ENCODE measurements at places on chromosomes 6 and 20.
A peak's percentile ranks its signal among the peaks of the same experiment; 100 is the strongest.

DNA sequence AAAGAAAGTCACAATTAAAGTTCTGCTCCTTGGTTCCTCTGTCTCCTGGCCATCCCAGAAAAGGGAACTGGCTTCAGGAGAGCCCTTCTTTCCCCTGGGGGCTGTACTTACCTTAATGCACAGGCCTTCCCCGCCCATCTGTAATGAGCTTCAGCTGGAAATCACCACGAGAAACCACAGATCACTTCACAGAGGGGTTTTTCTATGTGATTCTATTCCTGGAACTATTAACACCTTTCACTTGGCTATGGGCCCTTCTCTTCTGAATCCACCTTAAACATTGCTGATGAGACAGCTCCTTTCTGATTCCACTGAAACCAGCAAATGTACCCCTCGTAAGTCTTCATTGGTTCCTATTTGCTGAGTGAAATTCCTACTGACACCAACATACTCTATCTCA lies 80.7 kb downstream of the FOXF2 start:
- DNase-seq, result no peak

DNA sequence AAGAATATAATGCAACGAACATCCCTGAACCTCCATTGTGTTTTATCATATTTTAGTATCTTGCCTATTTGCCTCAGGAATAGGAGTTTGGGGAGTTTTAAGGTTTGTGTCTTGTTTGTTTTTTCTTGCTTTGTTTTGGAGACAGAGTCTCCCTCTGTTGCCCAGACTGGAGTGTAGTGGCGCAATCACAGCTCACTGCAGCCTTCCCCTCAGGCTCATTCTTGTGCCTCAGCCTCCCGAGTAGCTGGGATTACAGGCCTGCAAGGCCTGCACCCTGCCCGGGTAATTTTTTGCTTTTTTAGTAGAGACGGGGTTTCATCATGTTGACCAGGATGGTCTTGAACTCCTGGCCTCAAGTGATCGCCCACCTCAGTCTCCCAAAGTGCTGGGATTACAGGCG lies 63.3 kb upstream of the CARMIL1 start:
- no peak for DNase-seq

DNA sequence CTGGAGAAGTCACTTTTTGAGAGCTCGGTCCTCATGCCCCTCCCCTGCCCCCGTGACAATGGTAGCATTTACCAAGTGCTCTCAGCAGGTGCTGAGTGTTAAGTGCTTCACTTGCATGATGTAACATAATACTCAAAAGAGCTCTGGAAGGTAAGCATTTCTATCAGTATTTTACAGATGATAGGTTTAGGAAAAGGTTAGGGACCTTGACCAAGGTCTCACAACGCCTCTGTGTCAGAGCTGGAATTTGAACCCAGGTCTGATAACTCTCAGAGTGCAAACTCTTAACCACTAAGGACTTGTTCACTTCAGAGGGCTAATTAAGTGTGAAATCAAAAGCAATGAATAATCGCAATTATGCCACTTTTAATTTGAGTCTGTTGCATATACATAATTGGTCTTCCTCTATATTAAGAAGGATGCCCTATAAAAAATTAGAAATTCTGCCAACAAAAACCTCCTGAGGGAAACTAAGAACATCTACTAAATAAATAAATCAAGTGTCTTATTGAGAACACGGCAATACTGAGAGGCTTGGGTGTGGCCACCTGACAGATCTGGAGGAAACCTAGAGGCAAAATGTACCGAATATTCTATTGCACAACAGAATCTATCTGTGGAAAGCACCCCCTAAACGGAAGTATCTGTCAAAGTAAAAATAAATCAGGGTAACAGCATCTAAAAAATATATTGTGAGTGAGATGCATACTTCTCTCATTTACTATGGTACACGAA lies 109.8 kb downstream of the BACH2 start:
- no peak for DNase-seq

DNA sequence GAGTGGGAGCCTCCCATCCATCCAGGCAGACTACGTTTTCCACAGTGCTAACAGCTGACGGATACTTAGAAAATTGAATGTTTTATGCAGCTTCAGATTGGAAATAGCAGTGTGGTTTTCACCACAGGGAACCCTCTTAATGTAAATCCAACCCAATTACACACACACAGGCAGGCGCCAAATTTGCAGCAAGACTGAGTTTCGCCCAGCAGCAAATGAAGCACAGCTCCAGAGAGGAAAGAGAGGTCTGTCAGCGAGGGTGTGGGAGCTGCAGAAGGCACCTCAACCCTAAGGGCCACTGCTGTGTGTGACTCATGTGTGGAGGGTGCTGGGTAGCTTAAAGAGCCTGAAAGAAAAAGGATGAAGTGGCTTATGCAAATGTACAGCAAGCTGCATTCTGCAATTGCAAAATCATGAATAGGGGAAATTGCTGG lies 365.7 kb downstream of the MAFB start:
- DNase-seq, result peak; percentile 73

DNA sequence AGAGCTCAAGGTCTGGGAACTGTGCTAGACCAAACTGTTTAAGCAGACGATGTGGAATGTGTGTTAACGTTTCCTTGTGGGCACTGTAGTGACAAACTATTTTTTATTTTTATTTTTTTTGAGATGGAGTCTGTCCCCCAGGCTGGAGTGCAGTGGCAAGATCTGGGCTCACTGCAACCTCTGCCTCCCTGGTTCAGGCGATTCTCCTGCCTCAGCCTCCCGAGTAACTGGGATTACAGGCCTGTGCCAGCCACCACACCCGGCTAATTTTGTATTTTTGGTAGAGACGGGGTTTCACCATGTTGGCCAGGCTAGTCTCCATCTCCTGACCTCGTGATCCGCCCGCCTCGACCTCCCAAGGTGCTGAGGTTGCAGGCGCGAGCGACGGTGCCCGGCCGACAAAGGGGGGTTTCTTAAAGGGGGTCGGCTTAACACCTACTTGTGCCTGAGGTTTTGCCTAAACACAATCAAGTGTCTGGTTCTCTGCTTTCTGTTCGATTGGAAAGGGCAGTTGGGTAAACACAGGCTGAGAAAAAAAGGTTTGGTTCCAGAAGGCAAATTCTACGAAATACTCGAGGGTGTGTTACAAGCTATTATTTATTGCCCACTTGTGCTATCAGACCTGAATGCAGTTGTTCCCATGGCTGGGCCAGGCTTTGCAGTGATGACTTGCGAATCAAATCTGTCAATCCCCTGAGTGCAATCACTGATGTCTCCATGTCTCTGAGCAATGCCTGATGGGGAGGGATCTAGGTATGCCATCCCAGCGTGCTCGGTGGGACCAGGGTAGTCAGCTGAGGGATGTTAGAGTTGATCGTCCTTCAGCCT lies 1.3 kb downstream of the NOP56 start:
- no peak for DNase-seq

GRCh38 chr6:13695252-13695651 lies 16.4 kb downstream of the RANBP9 start:
- no peak for DNase-seq

GRCh38 chr6:41503827-41504465 lies 42.2 kb upstream of the FOXP4 start:
- peak; percentile 74 for DNase-seq

DNA sequence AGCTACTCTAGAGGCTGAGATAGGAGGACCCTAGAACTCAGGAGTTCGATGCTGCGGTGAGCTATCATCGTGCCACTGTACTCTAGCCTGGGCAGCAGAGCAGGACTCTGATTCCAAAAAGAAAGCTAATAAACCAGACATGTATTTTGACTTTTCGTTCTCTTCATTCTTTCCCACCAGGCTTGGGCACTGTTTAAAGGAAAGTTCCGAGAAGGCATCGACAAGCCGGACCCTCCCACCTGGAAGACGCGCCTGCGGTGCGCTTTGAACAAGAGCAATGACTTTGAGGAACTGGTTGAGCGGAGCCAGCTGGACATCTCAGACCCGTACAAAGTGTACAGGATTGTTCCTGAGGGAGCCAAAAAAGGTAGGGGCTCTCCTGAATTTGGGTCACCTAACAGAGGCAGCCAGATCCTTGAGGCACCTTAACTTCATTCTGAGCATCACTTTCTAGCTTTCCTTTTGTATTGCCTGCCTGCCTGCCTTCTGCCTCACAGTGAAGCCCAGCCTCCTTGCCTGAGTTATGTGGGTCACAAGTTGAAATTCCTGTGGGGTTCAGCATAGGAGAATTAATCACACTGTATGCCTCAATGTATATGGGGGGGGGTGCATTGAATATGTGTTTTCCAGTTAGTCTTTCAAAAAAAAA lies 3.2 kb downstream of the IRF4 start:
- no peak for DNase-seq

DNA sequence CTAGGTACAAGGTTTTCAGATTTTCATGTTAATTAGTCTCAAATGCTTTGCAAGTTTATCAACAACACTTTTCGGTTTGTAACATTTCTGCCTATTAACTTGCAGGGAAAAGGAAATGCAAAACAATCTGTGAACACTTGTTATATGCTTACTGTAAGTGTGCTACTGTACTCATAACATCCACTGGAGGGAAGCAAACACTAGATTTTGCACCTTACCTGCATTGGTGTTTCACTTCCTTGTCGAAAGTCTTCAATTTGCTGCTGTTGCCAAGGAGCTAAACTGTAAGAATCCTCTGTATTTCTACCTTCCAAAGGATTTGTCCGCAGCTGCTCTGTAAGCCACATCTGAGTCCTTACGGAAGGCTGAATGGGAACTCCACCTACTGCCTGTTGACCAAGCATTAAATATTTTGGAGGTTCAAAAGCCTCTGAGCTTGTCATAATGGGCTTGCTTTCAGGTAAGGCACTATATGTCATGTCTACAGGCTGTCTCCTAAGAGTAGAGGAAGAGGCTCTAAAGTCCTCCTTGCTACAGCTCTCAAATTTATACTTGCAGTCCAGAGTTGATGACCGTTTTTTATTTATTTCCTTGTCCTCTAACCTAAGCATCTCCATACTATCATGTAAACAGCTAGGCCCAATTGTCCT lies 17.3 kb downstream of the PLN start:
- DNase-seq, result peak; percentile 26

DNA sequence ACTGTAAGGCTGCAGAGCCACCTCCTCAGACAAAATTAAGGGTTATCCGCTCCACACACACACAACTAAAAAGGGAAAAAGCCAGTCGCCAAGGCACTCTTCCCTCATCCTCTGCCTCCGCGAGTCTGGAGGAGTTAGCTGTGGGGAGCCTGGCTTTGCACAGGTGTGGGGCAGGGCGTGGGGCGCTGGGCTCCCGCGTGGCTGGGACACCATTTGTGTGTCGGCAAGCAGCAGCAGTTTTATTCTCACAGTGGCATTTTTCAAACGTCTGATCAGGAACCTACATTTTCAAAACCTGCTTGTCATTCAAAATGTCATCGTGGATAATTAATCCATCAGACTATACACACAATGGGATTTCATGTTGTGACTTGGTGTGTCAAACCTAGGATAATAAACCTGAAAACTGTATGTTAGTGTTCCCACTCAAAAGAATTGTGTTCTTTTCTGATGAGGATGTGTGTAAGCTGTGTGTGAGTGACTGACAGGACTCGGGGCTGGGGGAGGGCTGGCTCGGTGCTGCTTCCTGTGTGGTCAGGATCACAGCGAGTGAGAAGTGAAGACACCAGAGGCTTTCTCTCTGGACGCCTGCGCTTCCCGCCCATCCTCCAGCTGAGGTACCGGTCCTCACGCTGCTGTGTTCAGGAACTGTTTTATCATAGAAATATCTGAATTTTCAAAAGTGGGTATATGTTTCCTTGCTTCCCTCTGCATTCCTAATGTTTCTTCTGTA lies 83.1 kb downstream of the IRF4 start:
- no peak for DNase-seq

- no peak for DNase-seq
Observed at GRCh38 chr6:33850296-33850695, 46.5 kb upstream of the MLN start.

GRCh38 chr6:131982740-131983259 lies 31.6 kb upstream of the CCN2 start:
- peak; percentile 93 for DNase-seq

DNA sequence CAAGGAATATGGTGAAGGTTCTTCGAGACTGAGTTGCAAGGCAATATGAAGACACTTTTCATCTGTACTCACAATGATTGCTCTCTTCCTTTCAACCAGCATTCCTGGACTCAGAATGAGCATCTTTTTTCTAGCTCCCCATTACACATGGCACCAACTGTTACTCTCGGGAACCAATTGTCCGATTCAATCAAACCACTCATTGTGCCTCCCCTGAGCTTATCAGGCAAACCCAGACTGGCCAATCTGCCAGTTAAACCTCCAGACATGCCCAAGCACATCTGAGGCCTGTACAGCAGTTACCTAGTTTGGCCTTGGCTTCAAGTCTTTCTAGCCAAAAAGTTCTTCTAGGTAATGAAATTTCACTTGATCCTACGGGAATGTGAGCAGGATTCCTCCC lies 164.1 kb downstream of the ID4 start:
- DNase-seq, result no peak

GRCh38 chr20:63789836-63790571 lies 41.1 kb downstream of the ZBTB46 start:
- no peak for DNase-seq

DNA sequence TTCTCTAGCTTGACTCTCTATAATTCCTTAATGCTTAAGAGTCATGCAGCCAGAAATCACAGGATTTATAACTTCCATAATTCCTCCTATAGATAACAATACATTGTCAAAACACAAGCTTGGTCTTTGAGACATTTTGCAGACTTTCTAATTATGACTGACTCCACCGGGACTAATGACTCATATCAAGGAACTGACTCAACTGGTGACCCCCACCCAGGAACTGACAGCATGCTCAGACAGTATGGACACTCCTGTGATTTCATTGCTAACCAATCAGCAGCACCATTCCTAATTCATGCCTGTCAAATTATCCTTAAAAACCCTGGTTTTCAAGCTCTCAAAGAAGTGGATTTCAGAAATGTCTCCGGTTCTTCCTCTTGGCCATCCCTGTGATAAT lies 670.5 kb upstream of the IMPG1 start:
- peak; percentile 6 for DNase-seq

DNA sequence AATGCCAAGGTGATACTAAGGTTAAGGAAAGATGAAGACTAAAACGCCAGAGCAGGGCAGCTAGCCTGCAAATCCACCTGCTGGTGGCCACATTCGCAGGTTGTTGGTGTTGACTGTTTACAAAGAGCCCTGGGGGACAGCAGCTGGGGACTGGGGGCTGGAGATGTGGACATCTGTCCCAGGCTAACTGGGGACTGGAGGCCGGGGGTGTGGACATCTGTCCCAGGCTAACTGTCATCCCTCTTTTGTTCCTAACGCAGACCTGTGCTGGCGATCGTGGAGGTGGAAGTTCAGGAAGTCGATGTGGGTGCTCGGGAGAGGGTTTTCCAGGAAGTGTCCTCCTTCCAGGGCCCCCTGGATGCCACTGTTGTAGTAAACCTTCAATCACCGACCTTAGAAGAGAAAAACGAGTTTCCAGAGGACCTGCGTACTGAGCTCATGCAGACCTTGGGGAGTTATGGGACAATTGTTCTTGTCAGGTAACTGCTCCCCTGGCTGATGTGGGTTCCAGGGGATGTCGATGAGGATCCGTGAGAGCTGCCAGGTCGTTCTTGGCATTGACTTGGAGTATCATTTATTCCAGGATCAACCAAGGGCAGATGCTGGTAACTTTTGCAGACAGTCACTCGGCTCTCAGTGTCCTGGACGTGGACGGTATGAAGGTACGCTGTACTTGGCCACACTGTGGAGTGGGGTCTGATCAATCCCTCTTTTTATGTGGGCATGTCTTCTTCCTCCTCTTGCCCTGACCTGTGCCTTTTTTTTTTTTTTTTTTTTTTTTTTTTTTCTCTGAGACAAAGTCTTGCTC lies 87.0 kb downstream of the SERAC1 start:
- DNase-seq, result no peak

- no peak for DNase-seq
Observed at GRCh38 chr20:62120990-62121775, 1.1 kb upstream of the LSM14B start.

Measured in fibroblast of skin of right quadriceps (primary cell).